ENCODE measurements at places on chromosomes 7 and 10.

DNA sequence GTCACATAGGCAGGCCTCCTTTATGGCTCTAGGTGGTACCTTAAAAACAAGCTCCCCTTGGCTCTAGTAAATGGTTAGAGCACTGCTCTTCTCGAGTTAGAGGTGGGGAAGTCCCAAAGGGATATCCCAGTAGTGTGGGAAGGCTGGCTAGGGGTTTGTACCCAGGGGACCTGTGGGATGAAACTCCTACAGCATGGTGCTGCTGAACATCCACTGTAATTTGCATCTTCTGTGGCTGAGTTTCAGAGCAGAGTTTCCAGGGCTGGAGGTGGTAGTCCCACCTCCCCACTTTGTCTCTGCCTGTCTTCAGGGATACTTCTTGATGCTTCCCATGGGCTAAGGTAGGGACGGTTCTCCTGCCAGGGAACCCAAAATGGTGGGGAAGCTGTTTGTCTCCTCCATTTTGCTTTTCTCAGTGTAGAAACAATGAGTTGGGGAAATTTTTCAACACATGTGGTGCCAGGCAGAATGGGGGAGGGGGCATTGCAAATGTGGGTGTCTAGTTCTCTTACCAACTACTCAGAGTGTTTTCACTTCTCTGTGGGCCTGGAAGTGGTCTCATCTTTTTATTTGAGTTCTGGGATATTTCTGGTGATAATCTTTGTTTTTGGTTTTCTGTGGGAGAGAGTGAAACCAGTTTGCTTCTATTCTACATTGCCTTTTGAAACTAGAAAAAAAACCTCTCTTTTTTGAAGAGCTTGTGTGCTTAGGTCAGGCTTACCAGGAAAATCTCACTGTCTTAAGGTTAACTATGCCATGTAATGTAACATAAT, 36.3 kb downstream of the SCART1 start:
- no peak for DNase-seq

DNA sequence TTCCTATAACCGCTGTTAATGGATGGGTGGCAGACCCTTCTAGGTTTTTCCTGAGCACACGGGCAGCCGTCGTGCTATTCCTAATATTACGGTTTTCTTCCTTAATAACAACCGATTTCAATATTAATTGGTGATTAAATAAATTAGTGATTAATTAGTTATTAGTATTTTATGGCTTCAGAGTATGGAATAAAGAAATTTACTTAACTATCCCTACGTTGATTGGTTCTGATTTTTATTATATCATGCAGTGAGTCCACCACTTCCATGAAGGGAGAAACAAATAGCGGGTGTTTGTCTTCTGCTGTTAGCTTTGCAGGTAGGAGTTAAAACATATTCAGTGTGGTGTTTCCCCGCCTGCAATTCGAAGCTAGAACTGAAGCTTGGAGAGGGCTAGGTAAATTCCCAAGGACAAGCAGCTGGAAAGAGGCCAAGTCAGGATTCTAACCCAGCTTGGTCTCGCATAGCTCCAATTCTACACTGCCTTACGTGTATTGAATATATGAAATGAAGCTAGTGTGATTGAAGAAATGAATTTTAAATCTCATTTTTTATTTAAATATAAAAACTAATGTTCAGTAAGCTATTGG, 928 bp upstream of the CSTF2T start:
- DNase-seq, result peak; percentile 70

DNA sequence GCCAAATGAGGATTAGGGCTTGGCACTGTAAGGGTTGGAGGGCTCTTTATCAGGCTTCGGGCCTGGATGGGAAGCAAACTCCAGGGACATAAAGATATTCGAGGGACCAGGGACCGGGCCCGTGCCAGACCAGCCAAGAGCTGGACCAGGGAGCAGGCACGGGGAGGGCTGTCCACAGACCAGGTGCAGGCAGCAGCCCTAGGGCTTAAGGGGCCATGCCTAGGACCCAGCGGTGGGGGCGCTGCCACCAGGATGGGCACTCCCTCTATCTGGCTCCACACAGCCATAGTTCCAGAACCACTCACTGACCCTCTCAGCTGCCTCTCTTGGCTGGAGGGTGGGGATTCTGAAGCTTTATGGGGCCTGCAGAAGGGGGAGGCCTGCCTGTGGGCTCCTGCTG, 32.9 kb downstream of the FAM241B start:
- DNase-seq, result no peak

- no peak for DNase-seq
Observed at GRCh38 chr10:91683975-91684374, 51.1 kb upstream of the PPP1R3C start.

- no peak for DNase-seq
Observed at GRCh38 chr7:22688084-22688483, 38.9 kb upstream of the IL6 start.

DNA sequence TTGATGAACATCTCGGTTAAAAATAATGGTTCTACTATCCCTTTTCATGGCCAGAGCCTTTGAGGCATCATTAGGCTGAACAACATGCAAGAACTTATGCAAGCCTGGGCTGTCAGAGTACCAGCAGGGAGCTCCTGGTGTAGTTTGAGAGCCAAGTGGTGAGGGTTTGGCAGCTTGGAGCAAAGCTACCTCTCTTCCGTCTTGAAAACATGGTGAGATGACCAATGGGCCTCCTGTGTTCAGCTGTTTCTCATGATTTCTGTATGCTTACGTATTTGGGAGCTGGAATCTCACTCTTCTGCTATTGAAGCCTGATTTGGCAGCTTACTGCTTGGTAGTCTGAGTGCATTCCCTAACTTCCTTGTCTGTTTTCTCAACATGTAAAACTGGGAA, 150.4 kb downstream of the CXCL12 start:
- no peak for DNase-seq

- no peak for DNase-seq
Observed at GRCh38 chr7:118194571-118194970, 10.6 kb downstream of the LSM8 start.

- DNase-seq, result no peak
Observed at GRCh38 chr10:43380610-43381222, 9.3 kb downstream of the FXYD4 start.

GRCh38 chr7:3427957-3428356, 126.9 kb downstream of the SDK1 start:
- DNase-seq, result no peak

GRCh38 chr10:17698696-17699095, 53.3 kb upstream of the TMEM236 start:
- no peak for DNase-seq

GRCh38 chr10:43939939-43940820, 291.5 kb upstream of the ZNF32 start:
- no peak for DNase-seq

DNA sequence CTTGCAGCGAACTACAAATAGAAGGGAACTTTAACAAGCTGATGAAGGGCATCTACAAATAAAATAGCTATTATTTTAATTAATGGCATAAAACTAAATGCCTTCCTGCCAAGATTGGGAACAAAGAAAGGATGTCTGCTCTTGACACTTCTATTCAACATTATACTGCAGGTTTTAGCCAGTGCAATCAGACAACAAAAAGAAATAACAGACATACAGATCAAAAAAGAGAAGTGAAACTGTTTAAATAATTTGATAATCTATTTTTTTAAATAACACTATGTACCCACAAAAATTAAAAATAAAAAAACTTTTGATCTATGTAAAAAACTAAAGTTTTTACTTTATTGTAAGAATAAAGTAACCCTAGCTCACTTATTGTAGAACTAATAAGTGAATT, 22.4 kb upstream of the TLL2 start:
- DNase-seq, result no peak

GRCh38 chr10:112883360-112884178, 66.5 kb upstream of the TCF7L2 start:
- no peak for DNase-seq

DNA sequence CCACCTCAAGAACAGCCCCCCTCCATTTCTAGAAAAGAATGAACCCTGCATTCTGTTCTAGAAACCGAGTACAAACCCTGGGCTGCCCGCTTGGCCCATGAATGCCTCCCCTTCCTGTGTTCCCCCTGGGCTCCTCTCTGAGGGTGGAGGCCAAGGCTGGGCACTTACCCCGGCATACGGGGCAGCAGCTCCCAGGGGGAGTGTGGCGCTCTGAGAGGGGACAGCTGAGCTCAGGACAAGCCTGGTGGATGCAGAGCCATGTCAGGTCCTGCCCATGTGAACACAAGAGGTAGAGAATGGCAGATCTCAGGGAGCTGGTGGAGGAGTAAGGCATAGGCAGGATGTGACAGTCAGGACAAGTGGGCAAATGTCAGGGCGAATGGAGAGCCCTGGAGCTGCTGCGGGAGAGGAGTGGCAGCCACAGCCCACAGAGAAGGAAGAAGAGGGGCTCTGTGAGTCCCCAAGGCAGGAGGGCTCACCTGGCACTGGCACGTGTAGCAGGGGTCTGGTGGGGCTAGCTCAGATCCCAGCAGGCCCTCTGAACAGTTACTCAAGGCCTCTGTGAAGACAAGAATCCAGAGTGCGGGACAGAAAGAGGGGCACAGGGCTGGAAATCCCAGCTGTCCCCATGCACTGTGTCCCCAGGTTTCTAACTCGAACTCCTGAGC, 18.9 kb downstream of the ATP6V1F start:
- no peak for DNase-seq
